ENCODE measurements at places on chromosomes 2 and 18.

GRCh38 chr2:47521666-47522285 is 118.8 kb downstream of the MSH2 start:
- DNase-seq: no peak

- DNase-seq: no peak
Observed at GRCh38 chr2:149568138-149568537, 19.4 kb downstream of the MMADHC start.

DNA sequence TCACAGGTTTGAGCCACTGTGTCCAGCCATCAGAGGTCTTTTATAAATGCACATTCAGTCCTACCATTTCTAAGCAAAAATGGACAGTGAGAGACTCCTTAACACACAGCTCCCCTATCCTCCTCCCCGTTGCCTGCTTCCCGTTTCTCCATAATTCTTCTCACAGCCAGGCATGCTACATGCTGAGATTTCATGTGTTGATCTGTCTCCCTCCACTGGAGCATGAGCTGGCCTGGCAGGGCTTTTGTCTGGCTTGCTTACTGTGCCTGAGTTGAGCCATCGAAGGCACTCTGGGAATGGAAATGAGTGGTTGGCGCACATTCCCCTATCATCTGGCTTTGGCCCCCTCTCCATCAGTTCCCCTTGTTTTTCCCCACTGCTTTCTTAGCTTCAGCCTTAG is 413.5 kb downstream of the PTPRM start:
- no peak for DNase-seq

GRCh38 chr2:212385241-212385640 is 153.4 kb downstream of the ERBB4 start:
- no peak for DNase-seq

- DNase-seq: no peak
Observed at GRCh38 chr2:15040429-15041084, 408.0 kb downstream of the LRATD1 start.
